ENCODE measurements at places on chromosomes 3 and 15.

- no peak for DNase-seq
Observed at GRCh38 chr3:97820780-97821179, 1.0 kb upstream of the CRYBG3 start.

DNA sequence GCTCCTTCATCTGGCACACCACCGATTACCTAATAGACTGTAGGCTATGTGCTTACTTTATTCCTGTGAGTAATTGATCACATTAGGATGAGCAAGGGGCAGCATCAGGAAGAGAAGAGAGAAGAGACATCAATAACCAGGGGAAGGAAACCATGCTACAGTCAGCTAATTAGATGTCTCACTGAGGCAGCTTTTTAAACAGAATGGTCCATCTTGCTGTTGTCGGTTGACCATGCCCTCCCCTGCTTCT lies 278.4 kb downstream of the RPLP1 start:
- no peak for DNase-seq

GRCh38 chr15:23038726-23039142 lies 635 bp downstream of the TUBGCP5 start:
- DNase-seq = no peak

- DNase-seq = no peak
Observed at GRCh38 chr3:190972840-190973270, 110.4 kb upstream of the GMNC start.

DNA sequence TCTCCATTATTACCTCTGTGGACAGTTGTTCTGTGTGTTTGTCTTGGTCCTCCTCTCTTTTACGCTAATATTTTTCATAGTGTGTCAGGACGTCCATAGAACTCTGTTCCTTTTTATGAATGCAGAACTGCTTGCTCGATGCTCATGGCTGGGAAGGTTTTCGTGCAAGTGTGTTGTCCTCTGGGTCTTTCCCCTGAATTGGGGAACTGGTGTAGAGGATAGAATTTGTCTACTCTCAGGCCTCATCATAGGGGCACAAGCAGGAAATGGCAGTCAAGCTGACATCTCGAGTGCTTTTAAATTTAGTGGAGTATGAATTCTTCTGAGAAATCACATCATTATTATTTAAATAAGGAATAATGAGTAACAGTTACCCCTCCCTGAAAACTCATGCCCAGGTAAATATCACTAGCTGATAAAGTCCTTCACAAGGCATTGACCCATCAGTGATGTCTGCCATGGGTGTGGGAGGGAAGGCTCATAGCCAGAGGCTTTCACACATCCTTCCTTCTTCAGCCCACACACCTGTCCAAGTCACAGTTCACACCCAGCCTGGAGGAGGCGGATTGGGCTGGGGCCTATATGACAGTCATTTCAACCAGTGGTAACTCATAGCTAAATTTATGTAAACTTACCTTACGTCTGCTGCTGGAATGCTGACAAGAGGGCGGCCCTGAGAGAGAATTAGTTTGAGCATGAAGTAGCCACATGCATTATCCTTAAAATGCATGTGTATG lies 226.1 kb downstream of the PLCL2 start:
- no peak for DNase-seq

GRCh38 chr3:41202075-41202833 lies 2.9 kb downstream of the CTNNB1 start:
- no peak for DNase-seq

DNA sequence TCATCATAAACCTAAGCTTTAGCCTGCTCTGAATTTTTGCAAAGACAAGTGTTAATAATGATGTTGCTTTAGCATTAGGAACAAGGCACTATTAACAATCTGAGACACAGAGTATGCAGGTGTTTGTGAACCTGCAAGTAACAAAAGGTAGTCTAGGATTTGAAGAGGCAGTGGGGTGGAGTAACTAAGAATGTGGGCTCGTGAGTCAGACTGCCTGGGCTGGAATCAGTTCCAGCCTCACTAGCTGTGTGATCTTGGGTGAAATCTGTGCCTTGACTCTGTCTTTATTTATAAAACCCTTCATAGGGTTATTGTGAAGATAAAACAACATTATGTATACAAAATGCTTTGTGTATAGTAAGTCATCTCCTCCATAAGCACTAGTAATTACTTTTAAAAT lies 610.6 kb upstream of the CFAP20DC start:
- DNase-seq = no peak

DNA sequence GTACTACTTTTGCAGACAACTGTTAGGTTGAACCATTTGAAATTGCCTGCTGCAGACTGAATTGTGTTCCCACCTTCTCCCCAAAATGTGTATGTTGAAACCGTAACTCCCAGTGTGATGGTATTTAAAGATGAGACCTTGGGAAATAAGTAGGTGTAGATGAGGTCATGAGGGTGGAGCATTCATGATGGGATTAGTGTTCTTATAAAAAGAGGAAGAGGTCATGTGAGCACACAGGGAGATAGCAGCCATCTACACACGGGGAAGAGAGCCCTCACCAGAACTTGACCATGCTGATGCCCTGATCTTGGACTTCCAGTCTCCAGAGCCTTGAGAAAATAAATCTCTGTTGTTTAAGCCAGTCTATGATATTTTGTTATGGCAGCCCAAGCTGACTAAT lies 17.4 kb upstream of the FHIT start:
- DNase-seq = no peak

DNA sequence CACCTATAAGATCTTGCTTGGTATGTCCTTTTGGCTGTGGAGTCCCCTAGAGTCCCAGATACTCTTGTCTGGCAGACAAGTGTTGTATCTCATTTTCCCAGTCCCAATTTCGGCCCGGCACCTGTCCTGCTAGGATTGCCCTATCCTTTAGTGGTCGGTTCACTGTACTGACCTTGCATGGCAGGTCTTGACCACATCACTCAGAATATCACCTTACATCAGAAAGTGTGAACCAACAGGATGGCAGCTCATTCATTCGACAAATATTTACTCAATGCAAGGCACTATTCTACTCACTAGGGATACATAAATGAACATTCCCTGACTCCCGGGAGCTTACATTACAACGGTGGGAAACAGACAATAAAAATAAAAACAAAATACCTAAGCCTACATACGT lies 5.7 kb upstream of the CCDC80 start:
- DNase-seq = no peak

DNA sequence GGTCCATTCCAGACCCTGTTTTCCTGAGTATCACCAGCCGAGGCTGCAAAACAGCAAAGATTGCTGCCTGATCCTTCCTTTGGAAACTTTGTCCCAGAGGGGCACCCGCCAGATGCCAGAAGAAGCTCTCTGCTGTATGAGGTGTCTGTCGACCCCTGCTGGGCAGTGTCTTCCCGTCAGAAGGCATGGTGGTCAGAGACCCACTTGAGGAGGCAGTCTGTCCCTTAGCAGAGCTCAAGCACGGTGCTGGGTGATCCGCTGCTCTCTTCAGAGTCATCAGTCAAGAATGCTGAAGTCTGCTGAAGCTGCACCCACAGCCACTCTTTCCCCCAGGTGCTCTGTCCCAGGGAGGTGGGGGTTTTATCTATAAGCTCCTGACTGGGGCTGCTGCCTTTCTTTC lies 1121.2 kb downstream of the NSUN3 start:
- DNase-seq = no peak

DNA sequence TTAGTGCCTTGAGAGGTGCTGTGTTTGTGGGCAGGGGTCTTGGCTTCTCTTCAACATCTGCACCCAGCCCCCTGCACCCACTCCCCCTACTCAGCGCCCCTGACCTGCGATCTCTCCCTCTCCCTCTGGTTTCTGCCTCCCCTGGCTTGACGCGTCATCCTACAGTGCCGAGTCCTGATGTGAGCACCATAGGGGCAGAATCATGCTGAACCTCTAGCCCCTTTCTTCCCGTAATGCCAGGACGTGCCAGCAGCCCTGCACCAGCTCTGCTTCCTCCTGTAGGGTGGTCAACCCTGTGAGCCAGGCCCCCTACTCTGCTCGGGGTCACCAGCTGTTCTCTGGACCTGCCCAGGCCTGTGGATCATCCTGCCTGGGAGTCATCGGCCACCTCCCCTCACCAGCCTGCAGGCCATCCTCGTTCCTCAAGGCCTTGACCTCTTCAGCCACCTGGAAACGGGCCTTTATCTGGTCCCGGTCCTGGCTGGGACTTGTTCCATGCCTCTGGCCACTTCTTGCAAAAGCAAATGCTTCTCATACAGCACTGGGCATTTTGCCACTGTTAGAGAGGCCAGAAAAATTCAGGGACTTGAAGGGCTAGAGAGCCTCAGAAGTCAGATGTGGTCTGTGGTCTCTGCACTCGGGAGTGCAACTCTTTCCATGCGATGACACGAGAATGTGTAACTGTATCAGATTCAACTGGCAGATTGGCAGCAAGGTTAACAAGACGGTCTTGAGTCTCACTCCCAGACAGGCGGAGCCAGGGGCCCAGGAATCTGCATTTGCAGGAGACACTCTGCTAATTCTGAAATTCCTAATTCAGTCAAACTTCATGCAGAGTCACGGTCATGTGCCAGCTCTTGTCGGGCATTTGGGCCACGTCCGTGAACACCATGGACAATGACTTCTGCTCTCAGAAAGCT lies 16.7 kb upstream of the KLF15 start:
- DNase-seq = no peak

- DNase-seq = no peak
Observed at GRCh38 chr3:48119505-48120193, 68.6 kb downstream of the CDC25A start.

DNA sequence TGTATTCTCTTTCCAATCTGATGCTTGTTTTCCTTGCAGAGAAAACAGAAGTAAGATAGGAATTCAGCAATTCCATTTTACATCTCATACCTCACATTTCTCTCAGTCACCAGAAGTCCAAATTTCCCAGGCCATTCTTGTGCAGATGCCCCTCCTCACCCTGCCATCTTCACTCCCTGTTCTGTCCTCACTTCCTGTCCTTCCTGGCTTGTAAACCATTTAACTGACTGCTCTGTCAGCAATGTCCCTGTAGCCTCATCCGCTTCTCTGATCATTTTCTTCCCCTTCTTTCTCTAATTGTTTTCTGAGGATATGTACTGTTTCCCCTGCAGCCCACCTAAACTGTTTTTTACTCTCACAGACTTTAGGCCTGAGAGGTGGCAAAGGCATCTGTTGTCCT lies 40.3 kb downstream of the BLM start:
- DNase-seq = no peak

GRCh38 chr3:153670577-153670976 lies 450.6 kb upstream of the ARHGEF26 start:
- no peak for DNase-seq

GRCh38 chr15:83205725-83206324 lies 1.8 kb downstream of the HDGFL3 start:
- DNase-seq = no peak

GRCh38 chr3:9994086-9994844 lies 7.6 kb upstream of the EMC3 start:
- DNase-seq = no peak

DNA sequence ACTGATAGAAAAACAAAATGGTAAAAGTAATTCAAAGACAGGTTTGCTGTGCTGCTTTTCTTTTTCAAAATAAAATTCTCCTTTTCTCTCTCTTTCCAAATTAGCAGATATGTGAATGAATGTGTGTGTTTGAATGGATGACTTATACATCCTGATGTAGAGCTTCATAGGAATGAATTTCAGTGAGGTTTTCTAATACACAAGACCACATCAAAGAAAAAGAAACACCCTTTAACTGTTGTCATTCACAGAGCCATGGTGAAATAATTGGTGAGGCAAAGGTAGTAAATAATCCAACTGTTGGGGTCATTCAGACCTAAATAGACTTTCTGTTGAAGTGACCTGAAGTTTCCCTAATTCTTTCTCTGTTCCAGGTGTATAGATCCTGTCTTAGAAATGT lies 139.1 kb upstream of the ZPLD1 start:
- no peak for DNase-seq

- no peak for DNase-seq
Observed at GRCh38 chr3:123791417-123791816, 92.7 kb downstream of the MYLK start.

- no peak for DNase-seq
Observed at GRCh38 chr3:2657971-2658370, 452.2 kb downstream of the IL5RA start.

- DNase-seq = no peak
Observed at GRCh38 chr15:85545185-85545584, 164.8 kb downstream of the AKAP13 start.

- DNase-seq = peak; percentile 8
Observed at GRCh38 chr15:71443538-71443937, 328.3 kb downstream of the THSD4 start.

GRCh38 chr15:77591968-77592613 lies 40.6 kb downstream of the LINGO1 start:
- DNase-seq = no peak

DNA sequence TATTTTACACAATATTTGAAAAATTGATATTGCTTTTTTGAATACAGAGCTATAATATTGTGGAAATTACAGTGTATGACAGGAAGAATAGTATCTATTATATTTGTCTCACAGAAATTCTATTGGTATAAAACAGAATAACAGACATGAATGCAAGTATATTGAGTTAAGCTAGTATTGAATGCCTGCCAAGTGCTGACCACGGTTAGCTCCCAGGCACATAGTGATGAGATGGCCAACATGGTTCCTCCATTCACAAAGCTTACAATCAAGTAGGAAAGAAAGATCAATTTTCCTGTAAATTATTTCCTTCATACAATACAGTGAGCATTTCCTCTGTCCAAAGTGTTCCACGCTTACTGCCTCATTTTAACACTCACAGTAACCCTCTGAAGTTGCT lies 67.6 kb downstream of the TP63 start:
- DNase-seq = no peak

DNA sequence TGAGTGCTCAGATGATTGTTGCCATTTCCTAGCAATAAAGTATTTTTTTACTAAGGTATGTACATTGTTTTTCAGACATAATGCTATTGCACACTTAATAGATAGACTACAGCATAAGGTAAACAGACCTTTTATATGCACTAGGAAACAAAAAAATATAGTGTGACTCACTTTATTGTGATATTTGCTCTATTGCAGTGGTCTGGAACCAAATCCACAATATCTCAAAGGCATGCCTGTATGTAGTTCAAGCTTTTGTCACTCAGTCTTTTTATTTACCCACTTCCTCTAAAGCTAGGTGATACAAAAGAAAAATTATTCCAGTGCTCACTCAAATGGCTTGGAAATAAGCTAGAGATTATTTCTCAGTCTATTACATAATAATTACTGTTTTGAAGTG lies 209.9 kb upstream of the VEPH1 start:
- no peak for DNase-seq

DNA sequence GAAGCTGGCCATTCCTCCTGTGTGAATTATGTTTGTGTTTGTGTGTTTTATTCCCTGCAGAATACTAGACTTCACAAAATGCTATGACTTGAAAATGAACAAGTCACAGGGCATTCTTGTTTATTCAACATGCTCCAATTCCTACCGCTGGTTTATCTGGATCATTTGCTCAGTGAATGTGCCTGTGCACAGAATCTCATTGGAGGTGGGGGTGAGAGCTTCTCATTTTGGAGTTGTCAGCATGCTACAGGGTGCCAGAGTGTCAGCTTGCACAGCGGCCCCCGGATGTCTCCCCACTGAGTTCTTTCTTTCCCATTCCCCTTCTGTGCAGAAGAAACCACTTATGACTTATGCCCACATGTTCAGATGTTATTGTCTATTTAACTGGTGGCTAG lies 428.7 kb downstream of the ROBO2 start:
- no peak for DNase-seq
